ENCODE measurements at places on chromosomes 4 and X.

DNA sequence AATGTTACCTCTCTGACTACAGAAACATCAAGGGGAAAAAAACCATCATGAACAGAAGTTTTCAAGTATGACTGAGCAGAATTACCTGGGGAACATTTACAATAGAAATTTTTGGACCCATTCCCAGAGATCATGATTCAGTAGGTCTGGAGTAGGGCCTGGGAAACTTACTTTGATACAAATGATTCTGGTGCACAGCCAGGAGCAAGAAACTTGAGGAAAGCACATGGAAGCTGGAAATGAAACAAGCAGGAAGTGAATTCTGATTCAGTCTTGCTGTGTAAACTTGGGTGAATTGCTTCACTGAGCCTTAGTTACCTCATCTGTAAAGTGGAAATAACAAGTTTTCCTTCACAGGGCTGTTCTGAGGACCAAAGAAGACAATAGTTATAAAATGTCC, 192.5 kb upstream of the TAPT1 start:
- peak; percentile 85 for DNase-seq

DNA sequence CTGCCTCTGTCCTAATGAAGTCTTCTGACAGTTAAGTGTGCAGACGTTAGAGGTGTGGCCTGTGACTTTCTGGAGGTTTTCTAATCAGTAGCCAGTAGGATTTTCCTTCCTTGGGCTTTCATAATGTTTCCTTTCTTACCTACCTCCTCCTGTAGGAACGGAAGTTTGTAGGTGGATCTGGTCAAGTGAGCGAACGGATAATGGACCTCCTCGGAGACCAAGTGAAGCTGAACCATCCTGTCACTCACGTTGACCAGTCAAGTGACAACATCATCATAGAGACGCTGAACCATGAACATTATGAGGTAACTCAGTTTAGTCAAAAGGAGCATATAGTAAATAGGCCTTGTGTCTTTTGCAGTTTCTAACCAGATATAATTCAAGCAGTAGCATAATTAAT, 75.0 kb downstream of the MAOA start:
- DNase-seq = no peak

DNA sequence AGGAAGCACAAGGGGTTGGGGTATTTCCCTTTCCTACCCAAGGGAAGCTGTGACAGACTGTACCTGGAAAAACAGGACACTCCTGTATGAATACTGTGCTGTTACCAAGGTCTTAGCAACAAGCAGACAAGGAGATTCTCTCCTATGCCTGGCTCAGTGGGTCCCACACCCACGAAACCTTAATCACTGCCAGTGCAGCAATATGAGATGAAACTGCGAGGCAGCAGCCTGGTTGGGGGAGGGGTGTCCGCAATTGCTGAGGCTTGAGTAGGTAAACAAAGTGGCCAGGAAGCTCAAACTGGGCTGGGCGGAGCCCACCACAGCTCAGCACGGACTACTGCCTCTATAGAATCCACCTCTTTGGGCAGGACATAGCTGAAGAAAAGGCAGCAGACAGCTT, 197.7 kb downstream of the INPP4B start:
- no peak for DNase-seq

GRCh38 chrX:9577555-9577954, 112.7 kb downstream of the TBL1X start:
- DNase-seq = no peak

- DNase-seq = peak; percentile 20
These were observed 11.6 kb downstream of the PDZD4 start for GRCh38 chrX:153818571-153819383.

DNA sequence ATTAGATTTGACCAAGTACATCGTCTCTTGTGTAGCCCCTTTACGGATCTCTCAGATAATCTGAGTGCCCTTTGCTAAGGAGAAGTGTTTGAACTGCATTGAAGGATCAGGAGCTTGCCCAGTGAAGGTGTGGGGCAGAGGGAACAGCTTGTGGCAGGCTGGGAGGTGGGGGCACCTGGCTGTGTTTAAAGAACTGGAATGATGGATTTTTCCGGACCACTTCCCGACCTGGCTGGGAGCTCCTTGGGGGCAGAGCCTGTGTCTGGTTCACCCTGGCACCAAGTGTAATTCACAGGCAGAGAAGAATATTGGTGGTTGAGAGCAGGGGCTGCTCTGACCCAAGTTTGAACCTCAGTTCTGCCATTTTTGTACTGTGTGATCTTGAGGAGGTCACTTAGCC, 18.5 kb downstream of the TBC1D14 start:
- no peak for DNase-seq

- no peak for DNase-seq
These were observed 237.7 kb downstream of the DCTD start for GRCh38 chr4:182679533-182679932.

DNA sequence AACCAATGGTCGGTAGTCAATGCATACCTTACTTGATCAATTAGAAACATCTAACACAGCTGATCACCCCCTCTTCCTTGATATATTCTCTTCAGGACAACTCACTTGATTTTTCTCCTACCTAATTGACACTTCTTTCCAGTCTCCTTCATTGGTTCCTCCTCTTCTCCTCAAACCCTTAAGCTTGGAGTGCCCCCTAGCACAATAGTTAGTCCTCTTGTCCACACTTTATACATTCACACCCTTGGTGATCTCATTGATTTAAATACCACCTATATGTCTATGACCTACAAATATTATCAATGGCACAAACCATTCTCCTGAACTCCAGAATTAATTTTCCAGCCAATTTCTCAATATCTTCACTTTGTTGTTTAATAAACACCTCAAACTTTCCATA, 724.0 kb downstream of the ADGRL3 start:
- no peak for DNase-seq

DNA sequence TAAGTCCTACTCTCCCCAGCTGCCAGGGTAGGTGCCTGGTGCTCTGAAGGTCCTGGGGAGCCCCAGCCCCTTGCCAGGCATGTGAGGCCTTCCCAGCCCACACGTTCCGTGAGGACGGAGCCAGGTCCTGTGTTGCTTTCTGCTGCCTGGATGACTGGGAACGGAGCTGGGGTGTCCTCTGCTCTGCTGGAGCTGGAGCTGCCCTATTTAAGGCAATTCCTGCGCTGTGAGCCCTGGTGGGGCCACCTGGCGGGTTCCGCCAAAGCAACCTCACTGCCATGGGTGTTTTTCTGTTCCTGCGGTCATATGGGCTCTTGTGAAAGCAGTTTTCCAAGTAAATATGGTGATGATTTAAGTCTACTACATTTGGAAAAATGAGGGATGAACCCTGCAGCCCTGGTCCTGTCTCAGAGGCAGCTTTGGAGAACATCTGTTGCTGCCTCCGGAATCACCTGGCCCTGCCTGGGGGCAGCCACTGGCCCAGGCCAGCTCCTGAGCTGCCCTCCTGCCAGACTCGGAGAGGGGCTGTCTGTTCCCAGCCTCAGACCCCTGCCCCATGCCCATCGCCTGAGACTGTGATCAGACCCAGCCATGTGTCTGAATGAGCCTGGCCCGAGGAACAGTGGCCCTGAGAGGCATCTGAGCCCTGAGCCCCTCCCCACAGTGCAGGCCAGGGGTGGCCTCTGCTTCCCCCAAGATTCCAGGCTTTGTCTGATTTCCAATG, 33.2 kb downstream of the FGFRL1 start:
- DNase-seq = no peak

- no peak for DNase-seq
These were observed 1642.3 kb downstream of the C4orf33 start for GRCh38 chr4:130738233-130738632.

DNA sequence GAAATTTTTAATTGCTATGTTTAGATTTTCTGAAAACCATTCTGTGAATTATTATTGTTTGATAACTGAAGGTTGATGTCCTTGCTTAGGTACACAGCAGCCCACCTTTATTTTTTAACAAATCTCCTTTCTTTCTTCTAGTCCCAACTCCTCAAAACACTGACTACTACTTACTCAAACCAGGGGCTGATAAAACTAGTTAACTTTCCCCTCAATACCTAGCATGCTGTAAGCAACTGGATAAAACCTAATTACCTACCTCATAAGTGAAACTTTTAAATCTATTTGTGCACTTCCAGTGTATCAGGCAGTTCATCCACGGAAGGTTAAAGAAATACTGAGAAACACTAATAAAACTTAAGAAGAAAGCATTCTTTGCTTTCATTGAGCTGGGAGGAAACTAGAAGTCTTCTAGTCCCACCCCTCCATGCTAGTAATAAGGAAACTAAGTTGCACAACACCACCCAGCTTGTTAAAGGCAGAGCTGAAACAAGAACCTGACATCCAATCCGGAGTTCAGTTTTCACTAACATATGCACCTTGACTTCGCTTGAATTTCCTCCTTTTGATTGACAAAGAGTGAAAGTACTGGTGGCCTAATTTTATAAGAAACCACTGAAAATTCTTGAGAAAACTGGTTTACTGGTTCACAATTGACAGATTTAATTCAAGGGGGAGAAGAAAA, 180.2 kb upstream of the TET2 start:
- DNase-seq = no peak

DNA sequence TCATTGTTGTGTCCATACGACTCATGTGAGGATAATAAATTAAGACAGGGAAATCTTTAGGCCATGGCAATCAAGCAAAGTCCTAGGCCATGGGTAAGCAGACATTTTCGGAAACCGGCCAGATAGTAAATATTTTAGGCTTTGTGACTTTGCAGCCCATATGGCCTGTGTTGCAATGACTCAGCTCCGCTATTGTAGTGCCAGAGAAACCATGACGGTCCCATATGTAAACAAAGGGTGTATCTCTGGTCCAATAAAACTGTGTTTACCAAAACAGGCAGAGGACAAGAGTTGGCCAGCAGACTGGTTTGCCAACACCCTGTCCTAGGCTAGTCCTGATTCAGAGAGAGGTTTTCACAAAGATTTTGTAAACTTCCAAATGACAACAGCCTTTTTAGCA, 5.0 kb downstream of the FAM114A1 start:
- DNase-seq = peak; percentile 51

GRCh38 chr4:89298155-89298554, 9.4 kb downstream of the GPRIN3 start:
- DNase-seq = no peak

GRCh38 chr4:102858828-102859464, 9.8 kb upstream of the CISD2 start:
- DNase-seq = no peak

GRCh38 chr4:182190306-182190705, 52.9 kb upstream of the TENM3 start:
- DNase-seq = no peak

DNA sequence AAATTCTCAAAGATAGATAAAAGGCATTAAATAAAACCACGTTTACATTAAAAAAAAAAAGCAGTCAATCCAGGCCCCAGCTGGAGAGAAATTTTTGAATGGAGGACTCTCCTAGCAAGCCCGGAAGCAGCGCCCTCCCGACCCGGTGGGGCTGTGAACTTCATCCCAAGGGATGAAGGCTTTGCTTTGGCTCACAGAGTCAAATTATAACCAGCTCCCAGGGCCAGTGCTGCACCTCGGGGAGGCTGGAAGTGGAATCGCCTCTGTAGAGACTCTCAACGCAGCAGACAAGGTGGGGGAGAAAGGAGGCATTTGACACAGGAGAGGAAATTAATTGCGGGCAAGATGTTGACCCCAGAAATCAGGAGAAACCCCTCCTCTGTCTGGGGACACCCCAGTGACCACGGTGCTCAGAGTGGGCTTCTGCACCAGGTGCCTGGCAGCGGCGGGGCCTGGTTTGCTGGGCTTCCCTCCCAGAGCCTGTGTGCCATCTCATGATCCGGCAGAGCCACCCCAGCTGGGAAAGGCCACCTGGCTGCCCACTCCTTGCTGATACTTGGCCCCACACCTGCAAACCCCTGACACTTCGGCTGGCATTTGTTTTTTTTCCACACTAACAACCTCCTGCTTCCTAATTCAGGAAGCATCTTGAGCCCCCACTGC, 71.7 kb downstream of the ABLIM2 start:
- no peak for DNase-seq

DNA sequence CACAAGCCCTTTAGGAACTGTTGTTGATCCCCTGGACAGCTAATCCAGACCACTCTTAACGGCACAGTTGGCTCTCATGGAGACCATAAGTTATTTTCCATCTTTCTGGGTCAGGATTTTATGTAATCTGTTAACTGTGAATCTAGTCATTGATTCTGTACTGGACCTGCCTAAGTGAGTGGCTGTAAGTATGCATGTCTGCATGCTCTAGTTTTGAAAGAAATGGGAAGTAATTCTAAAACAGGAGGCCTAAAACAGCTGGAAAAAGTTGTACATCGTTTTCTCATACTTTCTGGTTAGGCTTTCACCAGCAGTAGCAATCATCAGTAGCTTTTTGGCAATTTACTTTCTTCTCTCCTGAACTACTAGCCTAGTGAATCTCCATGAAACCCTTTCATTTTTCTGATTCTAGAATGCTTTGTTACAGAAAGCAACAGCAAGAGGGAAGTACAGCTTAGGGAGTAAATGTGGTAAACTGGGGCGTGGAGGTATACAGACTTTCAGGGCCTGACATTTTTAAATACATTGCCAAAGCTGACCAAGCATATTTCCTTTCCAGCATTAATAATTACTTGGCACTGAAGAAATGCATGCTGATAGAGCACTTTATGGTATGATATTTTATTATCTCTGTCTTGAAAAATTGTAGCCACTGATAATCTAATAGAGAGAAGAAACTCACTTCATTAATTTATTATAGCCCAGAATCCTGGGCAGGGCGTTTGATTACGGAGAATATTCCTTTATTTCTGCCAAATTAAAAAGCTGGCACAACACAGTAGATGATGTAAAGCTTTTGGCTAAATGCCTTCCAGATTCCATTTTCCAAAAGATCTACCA, 202.7 kb downstream of the BANK1 start:
- no peak for DNase-seq

- no peak for DNase-seq
These were observed 48.0 kb upstream of the MAP3K15 start for GRCh38 chrX:19563327-19563726.

DNA sequence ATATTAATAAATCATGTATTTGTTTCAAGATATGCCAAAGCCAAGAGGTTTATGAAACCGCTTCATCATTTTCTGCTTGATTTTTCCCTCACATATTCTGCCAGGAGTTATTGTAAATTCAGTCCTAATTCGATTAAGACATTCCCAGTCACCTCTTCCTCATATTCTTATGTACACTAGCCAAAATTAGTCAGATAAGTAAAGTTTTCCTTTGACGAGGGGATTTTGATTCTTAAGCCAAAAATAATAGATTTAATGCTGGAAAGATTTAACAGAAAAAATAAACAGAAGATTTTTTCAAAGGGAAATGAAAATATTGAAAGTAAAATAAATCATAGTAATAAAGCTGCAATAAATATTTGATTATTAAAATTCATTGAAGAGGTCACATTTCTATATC, 51.0 kb upstream of the VEGFC start:
- no peak for DNase-seq

DNA sequence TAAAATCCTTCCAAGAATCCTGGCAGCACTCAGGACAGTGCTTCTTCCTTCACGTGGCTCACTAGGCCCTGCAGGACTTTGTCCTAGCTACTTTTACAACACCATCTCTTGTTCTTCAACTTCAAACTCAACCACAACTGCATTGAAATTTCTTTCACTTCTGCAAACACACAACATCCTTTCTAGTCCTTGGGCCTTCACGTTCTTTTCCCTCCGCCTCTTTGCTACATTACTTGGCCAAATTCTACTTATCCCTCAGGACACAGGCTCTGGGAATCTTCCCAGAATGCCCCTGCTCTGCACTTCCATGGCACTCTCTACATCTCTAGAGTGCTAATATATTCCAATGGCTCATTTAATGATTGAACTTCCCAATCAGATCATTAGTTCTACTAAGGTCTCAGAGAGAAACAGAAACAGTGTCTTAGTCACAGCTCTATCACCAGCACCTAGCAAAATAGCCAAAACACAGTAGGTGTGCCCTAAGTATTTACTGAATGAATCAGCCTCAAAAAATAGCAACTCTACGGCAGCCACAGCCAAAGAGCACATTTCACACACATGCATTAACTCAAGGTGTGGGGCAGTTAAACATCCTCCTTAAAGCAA, 73.3 kb downstream of the MANBA start:
- DNase-seq = peak; percentile 38
